ENCODE measurements at places on chromosomes 3 and 15.

DNA sequence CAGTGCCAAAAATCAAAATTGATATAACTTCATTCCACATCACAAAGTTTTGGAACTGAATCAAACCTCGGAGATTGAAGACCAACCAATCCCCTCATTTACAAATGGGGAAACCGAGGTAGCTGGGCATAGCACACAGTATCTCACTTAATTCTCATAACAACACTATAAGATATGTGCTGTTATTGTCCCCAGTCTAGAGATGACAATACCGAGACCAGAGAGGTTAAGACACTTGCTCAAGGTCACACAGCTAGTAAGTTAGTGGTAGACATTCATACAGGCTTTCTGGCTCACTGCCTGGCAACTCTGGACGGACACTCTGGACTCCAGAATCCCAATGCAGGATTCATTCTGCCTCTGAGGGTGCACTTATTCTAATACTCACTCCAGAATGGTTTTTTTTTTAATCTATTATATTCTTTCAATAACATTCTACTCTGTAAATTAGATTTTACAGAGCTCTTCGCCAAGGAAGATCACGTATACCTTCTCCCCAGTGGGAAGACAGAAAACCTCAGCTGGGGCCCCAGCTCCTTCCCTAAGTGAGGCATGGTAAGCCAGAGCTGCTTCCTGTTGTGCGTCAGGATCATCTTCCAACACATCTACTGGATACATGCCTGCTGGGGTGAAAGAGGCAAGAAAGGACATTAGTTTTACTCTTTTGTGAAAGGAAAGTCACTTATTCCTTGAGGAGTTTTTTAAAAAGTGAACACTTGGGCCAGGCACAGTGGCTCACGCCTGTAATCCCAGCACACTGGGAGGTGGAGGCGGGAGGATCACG, 128.4 kb upstream of the IGF1R start:
- no peak for DNase-seq

DNA sequence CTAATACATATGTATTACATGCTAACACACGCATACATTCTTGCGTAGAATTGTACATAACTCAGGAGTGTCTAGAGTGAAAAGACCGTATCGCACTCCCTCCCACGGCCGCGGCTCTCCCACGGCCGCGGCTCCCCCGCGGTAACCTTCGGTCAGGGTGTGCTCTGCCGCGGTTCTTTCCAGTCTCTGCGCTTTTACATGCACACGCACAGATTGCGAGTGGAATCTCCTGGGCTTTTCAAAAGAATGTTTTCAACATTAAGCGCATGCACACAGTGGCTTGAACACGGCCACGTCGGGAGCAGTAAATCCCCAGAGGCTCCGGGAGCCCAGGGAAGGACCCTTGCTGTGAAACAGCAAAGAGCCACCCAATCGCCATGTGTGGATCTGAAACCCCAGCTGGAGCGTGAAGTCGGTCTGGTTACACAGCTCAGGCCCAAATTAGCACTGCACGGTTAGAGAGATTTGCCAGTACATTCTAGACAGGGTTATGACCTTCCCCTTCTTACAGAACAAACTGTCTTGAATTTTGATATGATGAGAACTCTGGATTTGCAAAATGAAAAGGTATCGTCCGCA, 805 bp upstream of the RGMA start:
- DNase-seq, result no peak

DNA sequence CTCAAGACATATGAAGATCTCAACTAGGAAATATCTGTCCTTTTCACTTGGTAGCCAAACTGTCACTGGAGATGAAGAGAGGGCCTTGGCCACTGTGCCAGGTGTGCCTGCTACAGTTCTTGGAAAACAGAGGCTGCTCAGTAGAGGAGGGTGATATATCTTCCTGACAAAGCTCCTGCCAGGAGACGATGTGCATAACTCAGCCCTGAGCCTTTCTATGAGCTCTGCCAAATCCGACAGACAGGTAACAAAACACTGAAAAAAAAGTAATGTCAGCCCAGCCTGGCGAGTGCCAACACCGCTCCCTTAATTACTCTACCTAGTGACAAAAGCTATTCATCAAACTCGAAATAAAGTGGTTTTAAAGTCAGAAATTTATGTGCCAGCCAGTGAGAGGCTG, 123.2 kb downstream of the MFSD1 start:
- no peak for DNase-seq

DNA sequence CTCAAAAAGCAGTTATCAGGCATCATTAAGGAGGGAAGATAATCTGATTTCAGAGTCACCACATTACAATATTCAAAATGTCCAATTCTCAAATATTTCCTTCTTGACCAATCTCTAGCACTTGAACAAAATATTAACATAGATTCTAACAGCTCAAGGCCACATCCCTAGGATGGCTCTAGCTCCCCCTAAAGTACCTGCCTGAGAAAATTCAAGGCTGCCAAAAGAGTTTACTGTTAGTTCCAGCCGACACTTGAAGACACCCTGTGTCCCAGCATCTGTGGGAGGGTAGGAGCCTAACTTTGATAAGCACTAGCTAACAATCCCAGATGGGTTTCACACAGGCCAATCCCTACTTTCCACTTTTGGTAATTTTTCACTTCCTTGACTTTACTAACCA, 10.4 kb downstream of the NSMCE3 start:
- DNase-seq, result no peak

- DNase-seq, result no peak
These were observed 30.6 kb upstream of the PRICKLE2 start for GRCh38 chr3:64255741-64256340.

DNA sequence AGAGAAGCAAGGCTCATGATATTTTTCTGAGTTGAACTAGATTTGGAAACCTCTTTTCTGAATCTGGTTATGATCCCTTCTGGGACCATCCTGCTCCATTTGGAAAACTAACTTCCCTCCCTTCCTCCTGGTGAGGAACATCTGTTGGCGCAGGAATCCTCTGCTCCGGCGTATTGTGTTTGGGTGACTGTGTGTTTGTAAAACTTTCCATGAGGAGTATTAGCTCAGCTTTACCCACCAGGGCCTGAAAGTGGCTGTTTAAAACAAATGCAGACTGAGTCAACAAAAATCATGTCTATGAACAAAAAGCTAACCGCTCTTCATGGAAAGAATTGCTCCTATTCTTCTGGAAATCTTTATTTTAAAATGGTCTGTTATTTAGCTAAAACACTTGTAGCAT, 17.7 kb downstream of the STARD9 start:
- DNase-seq, result no peak

- DNase-seq, result no peak
These were observed 912.6 kb downstream of the NTRK3 start for GRCh38 chr15:87343966-87344365.

- no peak for DNase-seq
These were observed 10.5 kb downstream of the PTH1R start for GRCh38 chr3:46887980-46888494.

DNA sequence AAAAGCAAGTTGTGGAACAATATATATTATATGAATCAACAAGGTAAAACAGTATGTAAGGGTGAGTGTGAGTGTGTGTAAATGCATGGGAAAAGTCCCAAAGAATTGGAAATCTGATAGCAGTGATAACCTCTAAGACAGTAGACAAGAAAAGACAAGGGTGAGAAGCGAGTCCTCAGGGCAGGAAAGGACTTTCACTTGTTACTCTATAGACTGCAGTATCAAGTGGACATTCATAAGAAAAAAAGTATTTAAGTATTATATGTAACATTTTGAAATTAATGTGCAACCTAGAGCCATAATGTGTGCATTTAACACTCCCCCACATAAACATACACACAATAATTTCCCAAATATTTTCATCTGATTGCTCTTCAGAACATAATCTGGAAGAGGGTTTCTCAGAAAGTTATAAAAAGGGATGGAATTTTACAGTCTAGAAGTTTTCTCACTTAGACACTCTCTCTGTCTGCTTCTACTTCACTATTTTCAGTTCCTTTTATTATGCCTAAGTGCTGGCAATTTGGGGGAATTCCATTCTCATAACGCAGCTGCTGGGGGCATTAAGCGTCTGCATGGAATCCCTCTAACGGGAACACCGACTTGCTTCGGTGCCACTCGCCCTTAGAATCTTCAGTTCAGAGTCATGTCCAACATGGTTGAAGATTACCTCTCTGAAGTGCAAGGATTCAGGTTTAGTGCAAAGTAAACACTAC, 50.0 kb upstream of the CDIN1 start:
- no peak for DNase-seq

GRCh38 chr15:60720493-60721256, 241.7 kb upstream of the ICE2 start:
- DNase-seq, result no peak

GRCh38 chr15:81003097-81003350, 2.3 kb downstream of the TLNRD1 start:
- DNase-seq, result no peak

DNA sequence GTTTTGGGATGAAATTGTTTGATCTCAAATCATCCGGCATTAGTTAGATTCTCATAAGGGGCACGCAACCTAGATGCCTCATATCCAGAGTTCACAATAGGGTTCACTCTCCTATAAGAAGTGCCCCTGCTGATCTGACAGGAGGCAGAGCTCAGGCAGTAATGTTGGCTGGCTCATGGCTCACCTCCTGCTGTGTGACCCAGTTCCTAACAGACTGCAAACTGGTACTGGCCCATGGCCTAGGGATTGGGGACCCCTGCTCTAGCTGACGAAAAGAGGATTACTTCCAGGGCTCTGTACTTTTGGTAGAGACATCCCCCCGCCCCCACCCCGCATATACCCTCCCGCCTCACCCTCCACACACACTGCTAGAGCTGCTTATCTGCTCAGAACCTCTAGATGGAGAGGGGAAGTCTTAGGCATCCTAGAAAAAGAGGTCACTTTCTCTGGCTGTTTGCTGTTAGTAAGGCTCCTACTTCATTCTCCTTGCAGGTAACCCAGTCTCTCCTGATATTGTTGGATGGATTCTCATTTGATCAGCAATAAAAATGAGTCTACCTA, 923.1 kb downstream of the CADM2 start:
- no peak for DNase-seq

DNA sequence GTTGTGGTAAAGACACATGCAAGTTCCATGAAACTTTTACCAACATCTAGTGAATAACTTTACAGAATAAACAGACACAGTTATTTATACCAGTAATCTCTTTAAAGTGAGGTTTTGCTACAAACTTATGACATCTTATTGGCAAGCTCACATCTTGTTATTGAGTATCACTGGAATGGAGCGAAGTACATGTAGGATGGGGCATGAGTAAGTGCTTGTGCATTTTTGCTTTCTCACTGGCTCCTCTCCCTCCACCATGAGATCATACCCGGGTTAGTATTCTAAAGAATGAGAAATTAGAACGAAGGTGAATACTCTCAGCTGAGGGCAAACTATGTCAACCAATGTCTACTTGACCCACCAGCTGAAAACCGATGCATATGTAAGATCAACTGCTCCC, 193.3 kb upstream of the ZNF717 start:
- DNase-seq, result no peak

GRCh38 chr3:141546586-141546985, 59.8 kb downstream of the RASA2 start:
- DNase-seq, result no peak

DNA sequence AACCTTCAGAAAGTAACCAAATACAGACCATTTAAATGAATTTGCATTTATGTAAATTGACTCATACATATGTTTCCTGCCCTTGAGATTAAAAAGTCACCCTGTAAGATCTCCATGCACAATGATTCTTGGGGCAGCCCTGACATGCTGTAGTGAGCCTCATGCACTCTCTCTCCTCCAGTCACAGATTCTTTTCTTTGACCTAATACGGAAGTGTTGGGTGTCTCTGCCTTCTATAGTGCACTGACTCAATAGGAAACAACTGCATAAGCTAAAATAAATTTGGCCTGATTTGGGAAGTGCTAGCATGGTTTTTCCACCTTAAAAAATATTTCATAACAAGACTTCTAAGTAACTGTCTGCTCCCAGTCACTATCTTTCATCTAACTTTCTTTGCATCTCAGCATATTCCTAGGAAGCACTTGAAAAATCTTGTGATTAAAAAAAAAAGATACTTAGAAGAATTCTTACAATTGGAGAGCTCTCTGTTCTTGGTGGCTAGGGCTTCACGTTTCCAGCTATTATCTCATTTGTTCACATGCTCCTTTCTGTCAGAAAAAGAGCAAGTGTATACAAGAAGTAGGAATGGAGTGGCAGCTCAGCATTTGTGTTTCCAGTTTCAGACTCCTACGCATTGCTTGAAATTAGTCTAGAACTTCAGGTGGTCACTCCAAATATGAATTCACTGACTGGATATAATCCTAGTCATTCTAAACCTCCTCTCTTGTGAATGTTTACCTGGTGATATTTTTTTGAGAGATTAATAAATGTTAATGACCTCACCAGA, 207.9 kb upstream of the COL8A1 start:
- DNase-seq, result no peak

DNA sequence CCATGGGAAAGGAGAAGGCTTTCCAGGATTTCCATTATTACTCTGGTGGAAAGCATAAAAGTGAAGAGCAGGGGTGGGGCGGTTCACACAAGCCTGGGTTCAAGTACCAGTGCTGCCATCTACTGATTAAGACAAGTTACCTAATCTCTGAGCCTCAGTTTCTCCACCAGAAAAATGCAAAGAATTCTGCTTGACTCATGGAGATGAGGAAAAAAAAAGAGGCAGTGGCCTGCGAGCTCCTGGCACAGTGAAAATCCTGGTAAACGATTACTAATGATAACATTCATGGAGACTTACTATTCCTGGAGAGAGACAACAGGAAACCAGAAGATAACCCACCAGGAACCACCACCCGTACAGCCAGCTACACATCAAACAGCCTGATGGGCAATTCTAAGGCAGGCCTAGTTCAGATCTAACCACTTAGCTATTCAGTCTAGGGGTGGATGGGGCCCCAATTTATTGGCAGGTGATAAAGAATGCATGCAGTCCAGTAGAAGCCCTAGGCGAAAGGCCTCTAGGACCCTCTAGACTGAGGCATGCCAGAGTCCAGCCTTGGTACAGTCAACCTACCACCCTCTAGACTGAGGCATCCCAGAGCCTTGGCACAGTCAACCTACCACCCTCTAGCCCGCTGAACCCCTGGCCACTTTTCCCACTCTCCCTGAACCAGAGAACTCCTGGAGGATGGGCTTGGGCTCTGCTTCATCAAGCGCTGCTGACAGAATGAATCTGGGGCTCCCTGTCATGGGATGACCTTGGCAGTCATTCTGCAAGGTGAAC, 2.5 kb downstream of the AMOTL2 start:
- DNase-seq, result no peak

GRCh38 chr3:73341272-73341935, 279.9 kb downstream of the EBLN2 start:
- no peak for DNase-seq

Data from T-helper 1 cell (primary cell).